ENCODE measurements at places on chromosomes 11 and 22. TPM values are rescaled to one million over a fixed set of nuclear protein-coding genes. Genes with fewer than 3 reads are reported as not detected.

SCYL1 gene
- 74.3 TPM for total RNA-seq

XRCC6 gene
- total RNA-seq = 255 TPM

- no peak overlapping the region for H3K4me3 ChIP-seq
- no peaks in the 10 kb centered on the region for H3K4me1 ChIP-seq
- no peaks in the 10 kb centered on the region for H3K36me3 ChIP-seq
- H3K27me3 ChIP-seq = no peaks in the 10 kb centered on the region
Measured at GRCh38 chr22:36755316-36755715, 20.6 kb downstream of the IFT27 start.

GRCh38 chr22:50640857-50641647, 13.1 kb upstream of the ARSA start:
- H3K4me1 ChIP-seq = peaks cover 12% of the 10 kb centered on the region
- no peak for DNase-seq
- no peaks in the 10 kb centered on the region for H3K36me3 ChIP-seq
- H3K4me3 ChIP-seq = no peak overlapping the region
- no peaks in the 10 kb centered on the region for H3K27me3 ChIP-seq
- peak overlapping the region; percentile 43 for H3K27ac ChIP-seq

GRCh38 chr11:80473562-80473961, 1032.7 kb upstream of the TENM4 start:
- DNase-seq = no peak
- H3K4me1 ChIP-seq = no peaks in the 10 kb centered on the region
- no peaks in the 10 kb centered on the region for H3K36me3 ChIP-seq
- no peaks in the 10 kb centered on the region for H3K27me3 ChIP-seq

HDAC10 gene
- 19.2 TPM for total RNA-seq
